A549 (cell line): ENCODE measurements at places on chromosomes 16 and 17. TPM values are rescaled to one million over a fixed set of nuclear protein-coding genes. Genes with fewer than 3 reads are reported as not detected.

The ZACN gene
- polyA plus RNA-seq: 0.20 to 0.30 TPM (median 0.21 TPM) in 3 replicates

The CRYBA1 gene
- 0.12 TPM in 1 of 3 replicates, not detected in the others for polyA plus RNA-seq

The ABCC6 gene
- polyA plus RNA-seq: 2.9 to 4.0 TPM (median 3.6 TPM) in 3 replicates

The SUPT6H gene
- polyA plus RNA-seq: 63.8 to 64.6 TPM (median 64.2 TPM) in 3 replicates

The DNAH9 gene
- polyA plus RNA-seq: 0.04 TPM in 1 of 3 replicates, not detected in the others

DNA sequence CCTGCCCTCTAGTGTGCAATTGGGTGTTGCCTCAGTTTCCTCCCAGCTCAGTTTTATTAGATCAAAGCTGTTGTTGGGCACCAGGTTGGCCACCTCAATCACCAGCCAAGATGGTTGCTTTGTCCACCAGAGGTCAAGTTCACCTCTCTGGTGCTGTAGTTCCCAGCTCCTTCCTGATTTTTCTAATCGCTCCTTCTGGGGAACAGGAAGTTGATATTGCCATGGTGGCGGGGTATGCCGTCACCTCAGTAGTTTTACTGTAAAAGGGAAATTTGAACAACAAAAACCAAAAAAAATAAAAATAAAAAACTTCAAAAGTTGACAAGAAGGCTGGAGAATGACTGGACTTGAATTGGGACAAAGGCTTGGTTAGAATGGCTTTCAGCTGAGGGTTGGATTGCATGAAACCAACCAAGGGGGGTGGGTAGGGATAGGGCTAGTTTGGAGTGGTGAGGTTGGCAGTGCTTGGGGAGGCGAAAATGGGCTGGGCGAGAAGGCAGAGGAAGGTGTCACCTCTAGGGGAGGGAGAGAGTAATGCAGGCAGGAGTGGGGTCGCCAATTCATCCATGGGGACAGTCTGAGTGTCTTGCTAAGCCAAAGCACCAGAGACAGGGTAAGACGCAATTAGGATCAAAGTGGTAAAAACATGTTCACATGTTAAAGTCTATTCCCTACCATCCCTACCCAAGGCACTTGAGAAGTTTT lies 6.2 kb downstream of the EFNB3 start:
- DNase-seq: peak; percentile 54

GRCh38 chr16:56611281-56611833 lies 3.0 kb downstream of the MT2A start:
- DNase-seq: peak; percentile 36

DNA sequence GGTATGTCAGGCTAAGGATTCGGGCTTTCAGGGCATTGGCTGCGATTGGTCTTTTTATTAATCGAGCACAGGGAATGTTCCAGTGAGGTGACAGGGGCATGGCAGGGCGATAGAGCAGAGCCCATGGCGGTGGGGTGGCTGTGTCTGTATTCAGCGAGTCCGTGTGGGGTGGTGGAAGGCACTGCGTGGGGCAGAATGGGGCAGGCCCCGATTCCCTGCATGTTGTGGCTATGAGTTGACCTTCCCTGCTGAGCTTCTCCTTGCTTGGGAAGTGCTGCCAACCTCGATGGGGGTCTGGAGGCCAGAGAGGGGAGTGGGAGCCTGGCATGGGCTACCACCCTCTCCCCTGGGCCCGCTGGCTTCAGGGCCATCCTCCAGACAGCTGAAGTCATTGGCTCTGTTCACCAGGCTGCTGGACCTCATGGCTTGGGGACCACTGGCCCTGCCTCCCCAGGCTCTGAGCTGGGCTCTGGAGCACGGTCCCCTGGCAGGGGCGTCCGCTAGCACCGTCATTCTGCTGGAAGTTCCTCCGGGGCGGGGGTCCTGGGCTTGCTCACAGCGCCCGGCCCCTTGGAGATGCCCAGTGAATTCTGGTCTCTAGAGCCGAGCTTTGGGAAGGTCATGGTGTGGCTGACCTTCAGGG lies 92.1 kb downstream of the NPIPB11 start:
- no peak for DNase-seq

DNA sequence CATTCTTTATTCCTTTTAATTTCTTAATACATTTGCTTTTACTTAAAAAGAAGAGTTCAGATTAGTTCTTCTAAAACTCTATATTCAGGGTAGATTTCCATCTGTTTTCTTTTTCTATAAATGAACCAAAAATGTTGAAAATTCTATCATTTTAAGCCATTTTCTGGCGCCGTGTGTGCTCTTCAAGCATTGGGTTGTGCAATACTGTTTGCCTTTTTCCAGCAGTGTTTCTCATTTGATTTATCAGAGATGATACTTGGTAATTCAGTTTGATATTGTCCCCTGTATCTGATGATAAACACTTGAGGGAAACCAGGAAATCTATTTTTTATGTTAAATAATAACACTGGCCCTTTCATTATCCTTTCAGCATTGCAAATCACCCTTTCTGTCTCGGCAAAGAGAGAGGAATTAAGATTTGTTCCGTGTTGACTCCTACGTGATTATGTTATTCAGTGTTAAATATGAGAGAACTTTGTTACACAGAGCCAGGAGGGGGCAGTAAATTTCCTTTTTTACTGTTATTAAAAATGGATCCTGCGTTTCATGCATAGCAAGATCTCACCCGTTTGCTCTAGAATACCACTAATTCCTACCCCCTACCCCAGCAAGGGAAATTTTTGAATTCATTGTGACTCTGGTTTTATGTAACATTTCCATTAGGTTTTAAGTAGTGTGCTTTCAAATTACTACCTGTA lies 606.9 kb upstream of the RBFOX1 start:
- DNase-seq: peak; percentile 1

GRCh38 chr16:1261131-1261892 lies 5.4 kb downstream of the TPSD1 start:
- no peak for DNase-seq

DNA sequence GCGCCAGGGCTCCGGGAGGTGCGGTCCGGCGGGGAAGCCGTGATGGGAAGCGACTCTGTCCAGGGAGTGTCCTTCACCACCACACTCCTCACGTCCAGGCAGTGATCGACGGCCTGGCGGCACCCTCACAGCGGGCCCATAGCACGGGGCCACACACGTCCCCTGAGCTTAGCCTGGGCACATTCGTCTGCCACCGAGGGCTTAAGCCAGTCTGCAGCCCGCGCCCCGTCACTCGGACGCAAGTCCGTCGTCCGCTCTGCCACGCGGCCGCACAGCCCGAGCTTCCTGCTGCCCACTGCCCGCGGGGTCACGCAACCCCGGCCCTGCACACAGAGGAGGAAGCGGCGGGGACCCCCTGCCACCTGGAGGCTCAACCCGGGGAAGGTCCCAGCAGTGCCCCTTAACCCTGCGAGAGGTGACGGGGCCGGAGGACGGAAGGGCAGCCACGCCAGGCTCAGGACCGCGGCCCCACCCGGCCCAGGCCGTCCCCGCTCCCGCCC lies 3.0 kb upstream of the TBX2 start:
- no peak for DNase-seq

GRCh38 chr17:56064506-56064905 lies 88.8 kb upstream of the ANKFN1 start:
- no peak for DNase-seq

DNA sequence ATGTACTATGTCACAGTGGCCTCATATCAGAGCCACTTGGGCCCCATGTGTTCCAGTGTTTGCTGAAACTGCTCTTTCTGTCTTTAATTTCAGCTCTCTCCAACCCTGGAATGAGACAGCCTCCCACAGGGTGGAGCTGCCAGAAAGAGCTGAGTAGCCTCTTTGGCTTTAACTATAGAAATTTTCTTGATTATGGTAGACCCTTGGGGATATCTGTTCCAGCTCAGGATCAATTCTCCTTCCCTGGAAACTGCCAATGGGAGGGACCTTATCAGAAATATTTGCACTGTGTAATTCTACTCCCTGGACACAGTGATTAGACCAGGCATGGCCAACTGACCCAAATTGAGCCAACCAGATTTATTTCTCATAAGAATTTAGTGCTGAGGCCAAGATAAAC lies 39.0 kb upstream of the KDM8 start:
- DNase-seq: no peak

DNA sequence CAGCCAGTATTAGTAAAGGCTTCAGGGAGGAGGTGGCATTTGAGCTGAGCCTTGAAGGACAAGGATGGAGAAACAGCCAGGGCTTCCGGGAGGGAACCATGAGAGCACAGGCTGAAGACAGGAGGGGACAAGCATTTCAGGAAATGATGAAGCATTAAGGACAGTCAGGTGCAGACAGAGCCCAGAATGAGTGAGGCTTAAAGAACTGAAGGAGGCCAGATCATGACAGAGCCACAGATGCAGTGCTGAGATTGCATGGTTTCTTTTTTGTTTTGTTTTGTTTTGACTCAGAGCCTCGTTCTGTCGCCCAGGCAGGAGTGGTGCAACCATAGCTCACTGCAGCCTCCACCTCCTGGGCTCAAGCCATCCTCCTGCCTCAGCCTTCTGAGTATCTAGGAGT lies 211.5 kb downstream of the SOX9 start:
- no peak for DNase-seq

DNA sequence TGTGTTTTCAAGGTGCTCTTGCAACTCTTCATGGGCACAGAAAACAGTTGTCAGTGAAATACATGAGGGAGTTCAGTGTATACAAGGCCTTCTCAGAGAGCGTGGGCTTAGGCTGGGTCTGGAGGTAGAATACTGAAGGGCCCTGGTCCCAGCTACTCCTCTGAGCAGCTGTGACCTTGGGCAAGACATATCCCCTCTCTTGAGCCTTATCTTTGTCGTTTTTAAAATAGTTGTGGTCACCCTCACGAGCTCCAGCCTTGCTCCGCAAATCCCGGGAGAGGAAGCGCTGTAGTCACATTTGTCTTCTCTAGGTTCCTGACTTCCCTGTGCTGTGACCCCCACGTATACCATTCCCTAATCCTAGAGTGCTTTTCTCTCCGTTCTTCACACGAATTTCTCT lies 3.6 kb downstream of the ZNRF1 start:
- DNase-seq: no peak

GRCh38 chr16:4522051-4522581 lies 16.5 kb downstream of the CDIP1 start:
- DNase-seq: no peak

GRCh38 chr16:10466861-10467260 lies 81.0 kb downstream of the ATF7IP2 start:
- DNase-seq: no peak

DNA sequence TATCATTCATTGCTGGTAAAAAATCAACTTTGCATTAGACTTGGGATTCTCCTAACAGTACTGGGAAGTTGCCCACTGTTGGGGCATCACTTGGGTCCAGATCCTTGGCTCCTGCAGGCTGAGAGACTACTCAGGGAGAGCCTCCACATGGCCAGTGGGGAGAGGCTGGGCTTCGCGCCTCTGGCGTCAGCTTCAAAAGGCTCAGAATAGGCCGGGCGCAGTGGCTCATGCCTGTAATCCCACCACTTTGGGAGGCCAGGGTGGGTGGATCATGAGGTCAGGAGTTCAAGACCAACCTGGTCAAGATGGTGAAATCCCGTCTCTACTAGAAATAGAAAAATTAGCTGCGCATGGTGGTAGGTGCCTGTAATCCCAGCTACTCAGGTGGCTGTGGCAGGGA lies 3.4 kb upstream of the CSHL1 start:
- DNase-seq: no peak
